NCI-H1694 (cell line): ENCODE measurements at places on chromosomes 12 and 14.

DNA sequence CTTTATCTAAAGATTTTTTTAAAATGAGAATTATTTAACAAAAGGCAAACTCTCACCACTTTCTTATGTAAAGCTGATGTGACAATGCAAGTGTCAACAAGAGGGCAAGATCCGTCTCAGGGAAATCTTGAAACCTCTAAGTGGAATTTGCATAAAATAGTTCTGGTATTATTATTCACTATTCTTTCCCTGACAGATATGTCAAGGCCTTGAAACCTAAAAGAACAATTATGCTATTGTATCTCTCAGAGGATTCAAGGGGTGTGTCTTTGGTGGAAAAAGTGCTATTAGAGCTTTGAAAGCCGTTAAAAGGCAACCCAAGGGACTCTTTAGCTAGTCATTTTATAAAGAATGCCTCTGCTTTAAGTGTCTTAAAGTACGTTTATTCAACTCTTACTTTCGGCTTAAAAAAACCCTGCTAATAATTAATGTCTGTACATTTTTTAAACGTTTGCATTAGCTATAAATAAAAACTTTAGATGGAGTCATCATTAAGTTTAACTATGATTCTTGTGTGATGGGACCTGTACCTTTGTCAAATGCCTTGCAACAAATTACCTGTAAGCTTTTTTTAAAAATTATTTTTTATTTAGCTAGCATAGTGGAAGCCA, 585.5 kb downstream of the VRK1 start:
- DNase-seq, result no peak

DNA sequence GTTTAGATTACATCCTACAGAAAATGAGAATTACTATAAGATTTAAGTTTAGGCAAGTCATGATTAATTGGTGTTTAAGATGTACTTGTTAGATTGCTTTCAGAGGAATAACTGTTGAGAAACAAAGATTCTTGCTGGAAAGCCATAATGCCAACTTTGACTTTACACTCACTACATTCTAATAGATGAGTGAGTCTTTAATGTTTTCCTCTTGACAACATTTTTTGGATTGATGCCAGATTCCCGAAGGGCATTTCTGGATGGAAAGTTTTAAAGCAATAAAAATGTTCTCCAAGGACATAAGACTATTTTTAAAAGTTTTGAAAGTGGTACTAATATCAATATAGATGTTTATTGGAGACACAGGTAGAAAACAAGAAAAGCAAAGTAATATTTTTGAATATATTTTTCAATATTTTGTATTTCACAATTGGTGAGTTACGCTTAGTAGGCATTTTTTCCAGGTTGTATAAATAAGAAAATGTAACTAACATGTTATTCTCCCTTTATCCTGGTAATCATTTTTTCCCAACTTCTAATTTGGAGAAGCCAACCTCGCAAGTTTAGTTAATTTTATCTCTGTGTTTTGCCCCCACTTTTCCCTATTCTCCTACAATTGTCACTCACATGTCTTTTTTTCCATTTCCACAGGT, 307.3 kb downstream of the CEP128 start:
- DNase-seq, result no peak

- DNase-seq, result no peak
These were observed 33.5 kb downstream of the SLC6A12 start for GRCh38 chr12:180445-180844.

DNA sequence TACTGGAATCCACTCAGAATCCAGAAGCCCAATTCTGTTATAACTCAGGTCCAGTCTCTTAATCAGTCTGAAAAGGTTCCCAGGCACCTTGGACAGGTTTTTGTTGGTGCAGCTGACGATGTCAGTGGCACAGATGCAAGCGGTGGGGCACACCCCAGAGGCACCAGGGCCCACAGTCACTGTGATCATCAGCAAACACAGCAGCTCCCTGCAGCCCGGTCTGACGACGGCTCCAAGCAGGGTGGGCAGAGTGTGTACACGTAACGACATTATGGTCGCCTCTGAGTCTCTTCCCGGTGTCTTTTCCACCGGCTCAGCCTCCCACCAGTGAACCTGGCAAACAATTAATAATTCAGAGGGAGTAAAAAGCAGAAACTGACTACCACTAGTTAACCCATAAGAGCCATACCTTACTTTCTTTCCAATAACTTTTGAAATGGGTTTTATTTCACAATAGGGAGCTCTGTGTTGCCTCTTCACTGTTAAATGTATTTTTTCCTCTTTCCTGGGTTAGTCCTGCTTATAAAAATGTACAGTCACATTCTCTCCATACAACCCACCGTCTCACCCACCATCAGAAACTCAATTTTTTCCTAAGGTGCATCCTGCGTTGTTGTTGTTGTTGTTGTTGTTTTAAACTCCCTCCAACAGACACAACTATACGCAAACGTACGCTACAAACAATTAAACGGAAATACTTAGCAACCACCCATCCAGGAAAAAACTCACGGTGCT, 521 bp upstream of the PCED1B start:
- no peak for DNase-seq

DNA sequence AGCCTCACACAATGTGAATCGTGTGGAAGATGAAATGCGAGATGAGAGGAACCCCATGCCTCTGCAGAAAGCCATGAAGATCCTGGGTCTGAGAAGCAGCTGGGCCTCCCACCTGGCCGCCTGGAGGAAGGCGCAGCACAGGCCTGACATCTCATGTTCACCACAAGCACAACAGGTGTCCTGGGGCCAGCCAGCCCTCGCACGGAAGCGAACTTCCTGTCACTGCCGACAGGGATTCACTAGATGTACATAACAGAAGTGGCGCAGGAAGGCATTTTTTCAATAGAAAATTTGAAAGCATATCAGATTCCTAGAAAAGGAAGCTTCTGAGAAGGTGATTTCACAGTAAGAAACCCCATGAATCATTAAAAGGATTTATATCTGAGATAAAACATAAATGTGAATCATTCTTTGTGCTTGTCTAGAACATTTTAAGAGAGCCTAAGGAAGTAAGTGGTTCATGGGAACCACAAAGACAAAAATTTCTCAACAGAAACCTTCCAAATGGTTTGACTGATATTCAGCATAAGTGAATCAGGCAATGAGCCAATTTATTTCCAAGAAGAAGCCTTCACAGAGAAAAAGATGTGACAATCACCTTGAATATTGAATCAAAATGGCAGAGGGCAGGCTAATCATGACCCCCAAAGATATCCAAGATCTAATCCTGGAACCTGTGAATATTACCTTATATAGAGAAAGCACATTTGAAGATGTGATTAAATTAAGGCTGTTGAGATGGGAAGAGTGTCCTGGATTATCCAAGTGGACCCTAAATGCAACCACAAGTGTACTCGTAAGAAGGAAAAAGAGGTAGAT, 311.9 kb downstream of the DUSP6 start:
- DNase-seq, result no peak
